ENCODE measurements at places on chromosomes 6 and 20. TPM values are rescaled to one million over a fixed set of nuclear protein-coding genes. Genes with fewer than 3 reads are reported as not detected.
A peak's percentile ranks its signal among the peaks of the same experiment; 100 is the strongest.

GRCh38 chr6:163790266-163790840, 375.8 kb downstream of the QKI start:
- peak; percentile 90 for DNase-seq

- no peak for DNase-seq
Measured at GRCh38 chr6:13557841-13558240, 16.6 kb upstream of the SIRT5 start.

PTK6 gene
- polyA plus RNA-seq = 1.4 TPM

DNA sequence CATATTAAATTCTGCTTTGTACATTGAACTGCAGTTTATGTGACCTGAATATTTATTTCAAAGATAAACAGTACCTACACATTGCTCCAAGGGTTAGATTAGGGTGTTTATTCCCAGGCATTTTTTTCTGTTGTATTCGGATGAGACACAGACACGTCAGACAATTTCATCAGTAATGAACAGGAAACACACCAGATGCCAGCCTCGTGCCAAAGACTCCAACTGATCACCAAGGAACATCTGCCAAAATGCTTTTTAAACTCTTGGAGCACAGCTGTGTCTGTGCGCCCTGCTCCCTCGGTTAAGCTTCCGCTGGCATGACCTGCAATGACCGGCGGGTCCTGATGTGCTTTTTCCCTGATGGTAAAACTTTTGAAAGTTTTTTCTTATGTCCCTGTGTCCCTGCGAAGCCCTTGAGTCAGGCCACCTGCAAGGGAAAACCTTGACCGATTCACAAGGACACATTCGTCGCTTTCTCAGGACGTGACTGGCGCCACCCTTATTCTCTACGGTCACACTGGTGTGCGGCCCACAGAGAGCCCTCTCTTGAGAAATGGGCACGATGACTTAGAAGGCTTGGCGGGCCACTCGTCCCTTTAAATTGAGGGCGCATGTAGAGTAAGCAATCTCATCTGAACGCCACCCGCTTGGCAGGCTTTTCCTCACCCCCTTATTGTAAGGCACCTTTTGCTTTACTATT, 173.9 kb downstream of the QKI start:
- DNase-seq = no peak

DNA sequence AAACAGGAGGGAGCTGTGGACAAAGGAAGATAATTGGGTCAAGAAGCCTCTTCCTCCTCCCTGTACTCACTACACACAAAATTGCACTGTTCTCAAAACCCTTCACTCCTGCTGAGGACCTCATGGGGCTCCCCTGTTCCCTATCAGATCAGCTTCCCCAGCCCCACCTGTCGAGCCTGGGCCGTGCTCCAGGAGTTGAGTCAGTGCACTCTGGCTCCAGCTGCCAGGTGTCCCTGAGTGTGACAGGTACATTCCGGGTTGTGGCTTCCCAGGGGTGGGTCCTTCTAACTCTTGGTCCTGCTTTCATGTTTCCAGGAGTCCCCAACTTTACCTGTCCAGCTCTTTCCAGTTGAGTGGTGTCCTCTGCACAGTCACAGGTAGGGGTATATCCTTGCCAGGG, 8.4 kb downstream of the RAB5IF start:
- no peak for DNase-seq

MYLIP gene
- 47.6 TPM for polyA plus RNA-seq

DNA sequence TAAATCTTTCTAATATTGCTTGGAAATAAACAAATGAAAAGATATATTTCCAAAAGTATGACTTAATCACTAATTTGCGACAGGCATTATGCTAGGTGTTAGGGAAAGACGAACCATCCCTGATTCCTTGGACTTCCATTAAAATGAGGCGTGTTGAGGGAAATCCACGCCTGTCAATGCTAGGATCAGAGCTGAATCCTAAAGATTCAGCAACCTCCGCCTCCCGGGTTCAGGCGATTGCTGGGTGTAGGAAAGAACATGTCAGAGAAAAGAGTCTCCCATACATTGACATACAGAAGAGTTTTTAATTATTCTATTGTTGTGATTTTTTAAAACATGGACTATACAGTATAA, 16.8 kb upstream of the PRSS16 start:
- no peak for DNase-seq

ZNF831 gene
- 0.19 TPM for polyA plus RNA-seq

DNA sequence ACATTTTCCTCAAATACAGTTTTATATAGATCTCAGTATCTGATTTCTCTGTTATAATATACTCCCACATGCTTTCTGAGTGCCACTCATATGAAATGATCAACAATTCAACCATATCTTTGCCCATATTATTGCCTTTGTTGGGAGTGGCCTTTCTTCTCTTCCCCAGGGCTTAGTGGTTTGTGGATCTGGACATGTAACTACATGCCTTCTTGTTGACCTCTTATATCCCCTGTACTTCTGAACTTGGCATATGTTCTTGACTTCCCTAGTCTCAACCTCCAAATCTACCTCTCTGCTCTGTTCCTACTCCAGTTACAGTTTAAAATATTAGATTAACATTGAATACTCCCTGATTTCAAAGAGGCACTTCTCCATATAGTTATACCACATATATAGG, 34.3 kb upstream of the PRIM2 start:
- no peak for DNase-seq
